Naive thymus-derived CD4-positive, alpha-beta T cell (primary cell): ENCODE measurements at places on chromosomes 5 and 9.

DNA sequence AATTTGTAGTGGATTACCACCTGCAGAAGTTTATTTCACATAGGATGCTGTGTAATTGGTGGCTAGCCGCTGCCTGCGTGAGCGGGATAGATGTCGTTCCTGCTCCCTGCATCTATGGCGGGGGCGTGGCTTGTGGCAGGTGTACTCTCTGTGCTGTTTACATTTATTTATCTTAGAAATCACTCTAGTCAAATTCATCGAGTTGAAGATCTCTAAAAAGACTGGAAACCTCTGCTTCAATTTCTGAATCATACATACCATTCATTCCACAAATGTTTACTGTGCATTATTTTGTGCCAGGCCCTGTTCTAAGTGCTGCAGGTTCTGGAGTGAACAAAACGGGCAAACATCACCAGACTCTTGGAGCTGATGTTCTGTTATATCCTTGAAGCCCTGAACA lies 11.9 kb downstream of the ROPN1L start:
- DNase-seq, result no peak

DNA sequence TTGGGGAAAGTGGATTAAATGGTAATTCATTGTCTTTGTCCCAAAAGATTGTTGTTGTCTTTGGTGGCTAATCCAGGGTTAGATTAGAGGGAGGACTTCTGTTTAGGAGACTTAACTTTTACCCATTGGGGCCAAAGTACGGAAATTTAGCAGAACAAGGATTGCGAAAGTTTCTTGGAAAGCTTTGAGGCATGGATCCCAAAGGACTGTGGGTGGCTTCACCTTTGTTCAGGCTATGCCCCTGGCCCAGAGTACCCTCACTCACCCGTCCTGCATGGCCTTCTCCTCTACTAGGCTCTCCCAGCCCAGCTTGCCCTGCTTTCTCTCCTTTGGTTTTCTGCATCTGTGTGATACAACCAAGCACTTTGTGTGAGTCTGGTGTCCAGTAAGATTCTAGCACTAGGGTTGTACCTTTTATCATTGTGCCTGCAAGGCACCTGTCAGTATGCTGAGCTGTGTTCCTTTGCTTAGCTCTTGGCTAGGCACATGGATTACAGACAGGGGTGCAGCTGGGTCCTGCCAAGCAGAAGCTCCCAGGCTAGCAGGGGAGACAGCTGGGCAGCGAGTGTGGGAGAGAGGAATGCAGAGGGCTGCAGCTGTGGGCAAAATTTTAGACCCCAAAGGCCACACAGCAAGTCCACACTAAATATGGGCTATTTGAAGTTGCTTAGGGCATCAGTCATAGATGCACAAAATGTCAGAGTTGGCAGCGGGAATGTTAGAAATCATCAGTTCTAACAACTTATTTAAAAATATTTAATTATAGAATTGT lies 3.2 kb downstream of the PPARGC1B start:
- no peak for DNase-seq

DNA sequence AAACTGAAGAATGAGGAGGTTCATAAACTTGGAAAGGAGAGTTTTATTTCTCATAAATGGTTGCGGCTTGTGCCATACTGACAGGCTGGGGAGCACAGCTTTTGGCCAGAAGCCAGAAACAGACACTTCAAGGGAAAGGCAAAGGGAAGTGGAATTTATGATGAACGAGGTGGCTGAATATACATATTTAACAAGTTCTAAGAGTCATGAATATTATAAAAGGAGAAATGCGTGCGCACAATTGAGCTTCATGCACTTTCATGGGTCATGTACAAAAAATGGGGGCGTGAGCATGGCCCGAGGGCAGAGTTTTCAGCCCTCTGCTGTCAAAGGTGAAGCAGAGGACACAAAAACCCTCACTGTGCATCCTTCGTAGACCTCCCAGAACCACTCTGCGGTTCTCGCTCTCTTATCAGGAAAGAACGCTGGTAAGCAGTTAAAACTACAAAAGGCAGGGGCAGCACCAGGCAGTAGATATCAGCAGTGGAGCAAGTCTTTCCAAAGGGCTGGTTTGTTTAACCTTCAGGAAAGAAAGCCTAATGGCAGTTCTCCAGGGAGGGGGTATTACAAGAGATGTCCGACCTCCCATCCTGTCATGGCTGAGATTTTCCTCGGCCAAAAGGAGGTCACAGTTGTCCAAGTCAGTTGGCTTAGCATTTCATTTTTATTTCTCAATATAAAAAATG lies 29.0 kb downstream of the AUH start:
- no peak for DNase-seq

DNA sequence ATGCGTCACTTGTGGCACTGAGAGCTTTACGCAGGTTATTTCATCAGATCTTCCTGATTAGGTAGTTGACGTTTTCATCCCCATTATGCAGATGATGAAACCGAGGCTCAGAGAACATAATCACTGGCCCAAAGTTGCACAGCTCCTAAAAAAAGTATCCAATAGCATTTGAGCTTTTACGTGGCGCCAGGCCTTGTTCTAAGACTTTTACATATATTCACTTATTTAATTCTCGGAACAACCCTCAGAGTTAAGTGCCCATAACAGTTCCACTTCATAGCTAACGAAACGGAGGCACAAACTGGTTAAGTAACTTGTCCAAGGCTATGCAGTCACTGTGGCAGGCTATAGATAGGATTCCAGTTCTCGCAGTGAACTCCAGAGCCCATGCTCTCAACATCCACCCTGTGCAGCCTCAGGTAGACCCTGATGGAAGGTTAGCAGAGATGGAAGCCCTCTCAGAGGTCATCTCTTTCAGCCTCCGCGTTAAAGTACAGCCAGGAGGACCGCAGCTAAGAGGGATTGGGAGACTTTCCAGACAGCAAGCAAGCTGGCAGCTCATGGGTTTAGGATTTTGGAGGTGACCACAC lies 39.3 kb downstream of the AMBP start:
- DNase-seq, result no peak

DNA sequence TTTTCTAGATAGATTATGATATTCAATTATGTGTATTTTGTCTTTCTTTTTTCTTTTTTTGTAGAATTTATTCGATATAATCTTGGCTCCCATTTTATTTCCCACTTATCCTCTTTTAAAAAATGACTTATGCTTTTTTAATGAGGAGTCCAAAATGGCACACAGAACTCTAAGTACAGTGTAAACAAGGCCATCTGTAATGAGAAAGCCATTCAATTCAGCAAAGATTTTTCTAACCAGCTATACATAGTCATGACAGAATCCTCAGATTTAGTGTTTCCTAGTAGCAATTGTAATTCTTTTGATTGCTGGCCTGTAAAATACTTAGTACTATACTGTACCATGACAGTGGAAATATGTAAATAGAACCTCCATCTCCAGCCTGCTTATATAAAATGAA lies 651.4 kb downstream of the RAB3C start:
- DNase-seq, result no peak
